Neuronal stem cell (in vitro differentiated cells): ENCODE measurements at places on chromosomes 12 and 14.

DNA sequence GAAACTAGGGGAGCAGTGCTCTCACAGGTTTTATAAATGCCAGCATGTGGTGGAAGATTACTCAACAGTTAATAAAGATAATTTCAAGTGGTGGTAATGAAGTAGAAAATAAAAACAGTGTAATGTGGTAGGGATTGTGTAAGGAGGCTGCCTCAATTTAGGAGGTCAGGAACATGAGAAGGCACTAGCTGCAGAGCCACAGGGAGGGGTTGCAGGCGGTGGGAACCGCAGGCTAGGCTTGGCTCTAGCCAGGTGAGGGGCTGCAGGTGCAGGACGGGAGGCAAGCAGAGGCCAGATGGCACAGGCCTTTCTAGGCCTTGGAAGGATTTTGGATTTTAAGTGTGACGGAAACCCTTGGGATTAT is 768 bp downstream of the METTL25 start:
- no peak for DNase-seq

DNA sequence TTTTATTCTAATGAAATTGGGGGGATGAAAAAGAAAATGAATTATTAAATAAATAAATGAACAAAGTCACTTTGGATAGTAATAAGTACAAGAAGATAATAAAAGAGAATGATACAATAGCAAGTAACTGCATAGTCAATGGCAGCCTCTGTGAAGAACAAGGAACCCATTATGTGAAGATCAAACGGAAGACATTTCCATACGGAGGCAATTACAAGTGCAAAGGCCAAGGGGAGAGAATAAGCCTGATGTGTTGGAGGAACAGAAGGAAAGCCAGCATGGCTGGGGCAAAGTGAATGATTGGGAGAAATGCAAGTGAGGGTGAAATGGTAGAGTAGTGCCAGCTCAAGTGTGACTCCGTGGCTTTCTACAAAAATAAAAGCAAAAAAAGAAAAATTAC is 43.9 kb upstream of the CHPT1 start:
- no peak for DNase-seq

DNA sequence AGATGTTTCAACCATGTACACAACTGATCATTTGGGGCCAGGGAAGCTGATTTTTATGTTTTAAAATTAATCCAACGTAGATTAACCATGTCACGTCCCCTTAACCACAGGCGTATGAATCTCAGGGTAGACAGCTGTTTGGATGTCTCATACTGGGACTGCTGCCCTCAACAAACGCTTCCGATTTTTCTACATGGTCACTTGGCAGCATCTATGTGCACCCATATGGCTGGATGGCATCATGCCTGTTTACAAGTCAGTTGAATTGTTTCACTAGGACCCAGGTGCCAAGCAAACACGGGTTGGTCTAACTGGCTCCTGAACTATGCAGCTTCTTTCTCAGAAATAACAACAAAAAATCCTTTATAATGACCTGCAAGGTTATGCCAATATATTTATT is 393.8 kb downstream of the NPAS3 start:
- no peak for DNase-seq

DNA sequence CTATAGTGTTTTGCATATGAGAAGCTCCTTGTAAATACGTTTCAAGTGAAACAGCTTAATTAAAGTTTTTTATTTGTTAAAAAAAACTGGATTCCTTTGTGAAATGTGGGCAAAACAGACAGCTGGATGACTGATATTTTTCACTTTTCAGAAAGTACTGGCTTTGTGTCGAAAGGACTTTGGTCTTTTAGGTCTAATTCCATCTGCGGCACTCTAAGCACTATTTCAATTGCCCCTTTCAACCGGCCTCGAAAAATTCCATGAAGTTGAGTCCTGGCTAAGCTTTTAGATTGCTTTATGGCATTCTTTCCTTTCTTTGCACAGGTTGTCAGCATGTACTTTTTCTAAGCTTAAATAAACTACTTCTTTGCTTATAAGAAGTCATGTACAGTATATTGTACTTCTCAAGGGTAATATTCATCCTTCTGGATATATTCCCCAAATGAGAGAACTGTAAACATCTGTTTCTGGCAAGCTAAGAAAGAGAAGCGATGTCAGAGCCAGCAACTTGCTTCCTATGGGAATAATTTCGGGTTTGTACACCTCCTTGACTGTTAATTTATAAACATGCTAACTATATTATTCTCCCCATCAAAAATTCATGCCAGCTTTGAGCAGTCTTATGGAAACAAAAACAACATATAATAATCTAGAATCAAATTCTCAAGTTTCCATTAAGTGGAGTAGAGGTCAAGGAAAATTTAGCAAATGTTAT is 611.3 kb downstream of the ETNK1 start:
- no peak for DNase-seq

GRCh38 chr12:124162151-124163110 is 132.5 kb upstream of the RFLNA start:
- DNase-seq = no peak

DNA sequence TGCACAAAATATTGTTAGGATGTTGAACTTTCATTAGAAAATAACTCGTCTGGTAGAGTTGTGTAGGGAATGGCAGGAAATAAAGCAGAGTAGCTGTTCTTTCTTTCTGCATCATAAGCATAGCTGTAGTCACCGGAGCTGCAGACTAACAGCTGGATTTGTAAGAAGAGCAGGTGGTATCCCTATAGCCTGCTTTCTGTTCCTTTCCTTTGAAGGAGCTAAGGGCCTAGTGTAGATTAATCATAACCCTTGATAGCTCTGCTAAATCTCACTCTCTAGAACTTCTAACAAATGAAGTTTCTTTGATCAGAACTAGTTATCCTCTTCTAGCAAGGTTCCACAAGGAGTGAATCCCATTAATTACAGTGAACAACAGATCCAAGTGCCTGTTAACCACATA is 3.5 kb downstream of the LMO3 start:
- DNase-seq = no peak

DNA sequence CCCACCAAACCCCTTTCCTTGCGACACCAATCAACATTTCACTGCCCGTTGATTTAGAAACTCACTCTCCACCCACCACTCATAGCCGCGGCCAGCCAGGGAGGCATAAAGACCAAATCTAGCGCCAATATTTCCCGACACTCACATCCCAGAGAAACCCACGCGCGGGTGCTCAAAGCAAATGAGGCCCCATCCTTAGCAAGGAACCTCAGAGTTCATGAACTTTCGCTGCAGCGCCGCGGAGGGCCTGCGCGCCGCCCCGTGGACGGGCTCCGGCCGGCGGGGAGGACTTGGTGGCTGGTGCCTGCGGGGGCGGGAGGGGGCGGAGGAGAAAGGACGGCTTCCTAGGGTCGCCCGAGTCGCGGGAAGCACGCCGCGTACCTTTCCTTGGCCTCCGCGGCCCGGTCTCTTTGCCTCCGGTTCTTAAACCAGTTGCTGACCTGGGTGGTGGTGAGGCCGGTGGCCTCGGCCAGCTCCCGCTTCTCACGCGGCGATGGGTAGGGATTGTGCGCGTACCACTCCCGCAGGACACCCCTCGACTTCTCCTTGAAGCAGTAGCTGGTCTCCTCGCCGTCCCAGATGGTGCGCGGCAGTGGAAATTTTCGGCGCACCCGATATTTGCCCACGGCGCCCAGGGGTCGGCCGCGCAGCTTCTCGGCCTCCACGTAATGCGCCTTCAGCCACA is 886 bp downstream of the SIX1 start:
- peak; percentile 26 for DNase-seq

- no peak for DNase-seq
Observed at GRCh38 chr14:103543140-103543539, 14.1 kb downstream of the TRMT61A start.

- peak; percentile 66 for DNase-seq
Observed at GRCh38 chr14:20683891-20684661, at the start of gene RNASE4. TSS of gene RNASE4 (plus strand) at chr14:20684560. CDS start at chr14:20699372, 14,812 bp downstream.

DNA sequence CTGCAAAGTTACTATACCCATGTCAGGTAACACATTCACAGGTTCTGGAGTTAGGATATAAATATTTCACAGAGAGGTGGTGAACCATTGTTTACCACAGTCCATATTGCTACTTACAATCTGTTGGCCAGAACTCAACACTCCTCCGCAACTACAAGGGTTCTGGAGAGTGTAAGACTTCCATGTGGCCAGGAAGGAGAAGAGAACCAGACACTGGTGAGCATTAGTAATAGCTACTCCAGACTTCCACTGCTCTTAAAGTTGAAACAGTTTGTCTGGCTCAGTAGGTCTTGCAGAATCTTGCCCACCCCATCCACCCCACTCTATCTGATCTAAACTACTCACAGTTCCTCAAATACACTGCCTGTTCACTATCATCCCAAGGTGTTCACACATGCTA is 369.6 kb downstream of the DUSP6 start:
- no peak for DNase-seq

DNA sequence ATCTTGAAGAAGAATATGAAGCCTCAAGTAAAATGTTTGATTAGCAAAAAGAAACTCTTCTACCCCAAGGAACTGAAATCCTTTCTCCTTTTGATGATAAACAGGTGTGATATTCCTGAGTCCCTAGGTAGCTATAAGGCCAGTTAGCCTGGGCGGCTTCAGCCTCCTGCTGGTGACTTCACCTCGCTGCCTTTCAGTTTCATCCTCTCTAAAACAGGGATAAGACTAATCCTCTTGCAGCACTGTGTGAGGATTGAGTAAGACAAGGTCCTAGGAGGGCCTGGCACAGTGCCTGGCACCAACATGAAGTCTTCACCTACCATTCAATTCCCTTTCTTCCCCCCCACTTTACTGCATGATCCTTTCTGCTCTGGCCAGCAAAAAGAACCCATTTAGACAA is 42.1 kb downstream of the CIT start:
- DNase-seq = no peak

DNA sequence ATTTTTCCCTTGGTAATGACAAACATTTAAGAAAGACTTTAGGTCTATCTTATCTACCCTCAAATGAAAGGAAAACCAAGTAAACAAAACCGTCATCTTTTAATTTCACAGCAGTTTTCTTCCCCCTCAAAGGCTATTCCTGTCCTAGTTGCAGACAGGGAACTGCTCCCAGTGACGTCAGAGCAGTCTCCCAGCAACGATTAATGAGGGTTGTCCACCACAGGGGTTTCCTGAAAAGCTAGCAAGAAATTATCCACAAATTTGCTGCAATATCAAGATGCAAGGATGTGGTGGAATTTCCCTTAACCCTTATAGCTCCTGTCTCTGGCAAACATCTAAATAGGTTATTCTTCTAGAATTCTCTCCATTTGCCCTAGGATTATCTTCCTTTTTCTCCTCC is 89.1 kb upstream of the STAC3 start:
- DNase-seq = no peak

GRCh38 chr14:59463787-59464485 is 1.2 kb downstream of the GPR135 start:
- DNase-seq = no peak

DNA sequence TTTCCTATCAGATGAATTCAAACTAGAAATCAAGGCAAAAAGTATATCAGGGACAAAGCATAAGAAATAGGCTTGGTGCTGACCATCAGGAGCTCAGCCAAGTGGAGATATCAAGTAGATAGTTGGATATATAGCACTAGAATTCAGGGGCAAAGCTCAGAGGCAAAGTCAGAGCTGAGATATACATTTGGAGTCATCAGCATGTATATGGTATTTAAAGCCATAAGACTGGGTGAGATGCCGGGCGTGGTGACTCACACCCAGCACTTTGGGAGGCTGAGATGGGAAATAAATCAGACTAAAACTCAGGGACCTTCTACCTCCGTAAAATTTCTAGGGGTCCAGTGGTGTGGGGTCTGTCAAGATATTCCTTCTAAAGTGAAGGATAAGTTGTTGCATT is 38.9 kb upstream of the LIMA1 start:
- no peak for DNase-seq

DNA sequence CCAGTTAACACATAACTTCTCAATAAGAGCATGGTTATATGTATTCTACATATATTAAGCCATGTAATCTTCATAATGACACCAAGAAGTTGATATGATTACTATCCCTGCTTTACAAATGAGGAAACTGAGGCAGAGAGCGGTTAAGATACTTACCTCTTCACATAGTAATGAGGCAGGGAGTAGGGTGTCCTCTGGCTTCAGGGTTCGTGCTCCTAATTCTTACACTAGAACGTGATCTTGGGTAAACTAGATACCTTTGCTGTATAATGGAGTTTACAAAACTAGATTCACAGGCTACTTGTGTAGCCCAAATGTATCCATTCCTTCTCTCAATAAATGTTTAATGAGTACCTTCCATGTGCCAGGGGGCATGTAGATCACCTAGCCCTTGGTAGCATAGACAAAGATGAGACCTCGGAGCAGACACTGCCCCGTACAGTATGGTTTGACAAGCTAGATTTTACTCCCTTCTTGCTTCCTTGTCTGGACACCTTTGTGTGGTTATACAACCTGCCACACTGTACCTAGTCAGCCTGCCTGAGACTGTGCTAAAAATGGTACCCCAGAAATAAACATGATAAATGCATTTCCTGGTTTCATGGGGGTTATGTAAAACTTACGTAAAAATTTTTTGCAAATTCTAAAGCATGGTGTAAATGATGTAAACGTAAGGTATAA is 991.8 kb downstream of the VRK1 start:
- DNase-seq = no peak

DNA sequence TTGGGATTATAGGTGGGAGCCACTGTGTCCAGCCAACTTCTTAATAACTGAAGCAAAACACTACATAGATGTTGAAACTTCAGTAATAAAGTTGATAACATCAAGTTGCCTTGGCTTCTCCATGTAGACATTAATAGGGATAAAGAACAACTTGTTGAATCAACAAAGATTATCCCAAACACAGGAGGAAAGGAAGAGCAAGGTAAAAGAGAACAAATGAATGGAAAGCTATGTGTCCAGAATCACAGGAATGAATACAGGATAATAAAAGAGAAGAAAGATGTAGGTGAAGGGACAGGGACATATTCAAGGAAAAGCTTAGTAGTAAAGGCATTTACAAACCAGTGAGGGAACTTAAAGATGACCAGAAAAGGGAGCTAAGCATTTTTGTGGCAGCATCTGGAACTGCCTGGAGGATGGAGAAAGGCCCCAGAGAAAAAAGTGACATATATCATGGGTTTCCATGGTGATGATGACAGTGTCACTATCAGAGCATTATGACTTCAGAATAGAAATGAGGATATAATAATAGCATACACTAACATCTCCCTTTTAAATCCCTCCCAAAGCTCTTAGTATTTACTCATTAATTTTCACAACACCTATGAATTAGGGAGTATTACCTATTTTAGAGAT is 24.0 kb upstream of the MDM1 start:
- no peak for DNase-seq

DNA sequence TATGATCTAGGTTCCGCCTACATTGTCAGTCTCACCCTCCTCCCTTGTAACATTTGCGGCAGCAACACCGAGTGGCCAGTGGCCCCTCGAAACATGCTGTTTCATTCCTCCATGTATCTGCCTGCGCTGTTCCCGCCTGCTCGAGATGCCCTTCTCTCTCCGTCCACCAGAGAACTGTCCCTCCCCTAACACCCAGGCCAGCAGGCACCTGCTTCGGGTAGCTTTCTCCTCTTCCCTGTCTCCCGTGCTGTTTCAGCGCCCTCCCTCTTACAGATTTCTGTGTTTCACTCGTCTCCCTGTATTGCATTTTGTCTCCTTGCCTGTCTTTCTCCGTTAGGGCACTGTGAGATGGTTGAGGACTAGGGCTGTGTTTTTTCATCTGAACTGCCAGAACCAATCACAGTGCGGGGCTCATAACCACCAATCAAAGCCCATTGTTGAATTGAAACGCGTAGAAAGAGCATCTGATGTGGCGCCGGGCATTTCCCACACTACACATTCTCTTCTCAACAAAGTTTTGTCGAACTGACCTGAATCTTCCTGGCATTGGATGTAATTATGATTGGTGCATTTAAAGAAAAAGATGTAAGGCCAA is 40.9 kb upstream of the ELK3 start:
- DNase-seq = no peak

GRCh38 chr12:62694116-62694515 is 227.5 kb downstream of the MON2 start:
- no peak for DNase-seq

- no peak for DNase-seq
Observed at GRCh38 chr14:63715360-63715759, 12.5 kb downstream of the SGPP1 start.
